ENCODE measurements at places on chromosomes 3 and 15.
A peak's percentile ranks its signal among the peaks of the same experiment; 100 is the strongest.

DNA sequence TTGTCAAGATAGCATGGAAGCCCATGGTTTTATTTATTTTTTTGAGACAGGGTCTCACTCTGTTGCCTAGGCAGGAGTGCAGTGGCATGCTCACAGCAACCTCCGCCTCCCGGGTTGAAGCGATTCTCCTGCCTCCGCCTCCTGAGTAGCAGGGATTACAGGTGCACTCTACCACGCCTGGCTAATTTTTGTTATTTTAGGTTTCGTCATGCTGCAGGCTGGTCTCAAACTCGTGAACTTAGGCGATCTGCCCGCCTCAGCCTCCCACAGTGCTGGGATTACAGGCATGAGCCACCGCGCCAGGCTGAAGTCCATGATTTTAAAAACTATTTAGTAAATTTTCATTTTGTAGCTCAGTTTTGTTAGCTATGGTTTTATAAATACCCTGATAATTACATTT is 2.7 kb upstream of the ACTR8 start:
- DNase-seq, result no peak

GRCh38 chr15:56744701-56745683 is 11.7 kb upstream of the ZNF280D start:
- no peak for DNase-seq

GRCh38 chr3:101131767-101132166 is 138.5 kb upstream of the ABI3BP start:
- DNase-seq, result no peak

- no peak for DNase-seq
These were observed 58.6 kb upstream of the MNS1 start for GRCh38 chr15:56523521-56523920.

- no peak for DNase-seq
These were observed 508.6 kb downstream of the FHIT start for GRCh38 chr3:60742606-60743145.

GRCh38 chr3:133661454-133662277 is at the start of gene TOPBP1:
Gene TOPBP1, minus strand, starts transcription at chr3:133661941. Its CDS starts 814 bp downstream, at chr3:133661127.
- peak; percentile 67 for DNase-seq

GRCh38 chr15:100670505-100671021 is 68.2 kb downstream of the ASB7 start:
- no peak for DNase-seq

- no peak for DNase-seq
These were observed 114.9 kb downstream of the TNIK start for GRCh38 chr3:171345107-171345843.

DNA sequence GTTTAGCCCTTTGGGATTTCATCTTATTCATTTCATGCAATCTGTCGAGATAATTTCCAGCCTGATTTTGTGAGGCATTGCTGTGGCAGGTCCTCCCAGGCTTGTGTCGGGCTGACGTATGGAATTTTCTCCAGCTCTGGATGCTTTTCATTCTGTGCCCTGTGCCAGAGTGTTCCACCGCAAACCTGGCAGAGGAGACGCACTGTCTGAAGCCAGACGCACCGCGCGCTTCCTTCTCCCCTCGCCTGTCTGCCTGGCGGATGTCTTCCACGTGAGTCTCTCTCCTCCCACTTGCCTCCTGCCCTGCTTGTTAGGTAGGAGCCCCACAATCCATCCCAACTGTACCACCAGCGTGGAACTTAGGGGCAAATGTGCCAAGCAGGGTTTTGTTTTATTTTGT is 20.1 kb upstream of the GLCE start:
- no peak for DNase-seq

- DNase-seq, result no peak
These were observed 97.9 kb downstream of the PLD1 start for GRCh38 chr3:171712171-171712938.

- no peak for DNase-seq
These were observed 31.3 kb upstream of the ST3GAL6 start for GRCh38 chr3:98731720-98732285.

All from hippocampal formation (tissue), 2 donors.